ENCODE measurements at places on chromosomes 6 and 20.

- DNase-seq = no peak
These were observed 278.9 kb downstream of the SAMD5 start for GRCh38 chr6:147787417-147787816.

DNA sequence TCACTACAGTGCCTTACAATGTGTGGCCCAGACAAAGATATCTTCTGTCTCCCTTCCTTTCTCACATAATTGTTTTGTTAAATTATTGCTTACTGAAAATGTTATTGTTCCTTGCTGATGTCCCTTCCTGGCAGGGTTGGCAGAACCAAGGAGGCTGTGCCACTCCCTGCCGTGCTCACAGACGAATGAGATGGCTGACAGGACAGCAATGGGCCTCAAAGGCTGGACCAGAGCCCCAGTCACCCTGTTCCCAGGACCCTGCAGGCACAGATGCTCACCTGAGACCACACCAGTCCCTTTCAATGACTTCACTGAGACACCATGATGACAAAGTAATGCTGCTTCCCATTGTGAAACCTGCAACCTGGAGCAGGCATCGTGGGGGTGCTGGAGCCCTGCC lies 375.1 kb downstream of the HACE1 start:
- DNase-seq = no peak

- no peak for DNase-seq
These were observed 238.7 kb downstream of the PLCB1 start for GRCh38 chr20:8370774-8371173.

DNA sequence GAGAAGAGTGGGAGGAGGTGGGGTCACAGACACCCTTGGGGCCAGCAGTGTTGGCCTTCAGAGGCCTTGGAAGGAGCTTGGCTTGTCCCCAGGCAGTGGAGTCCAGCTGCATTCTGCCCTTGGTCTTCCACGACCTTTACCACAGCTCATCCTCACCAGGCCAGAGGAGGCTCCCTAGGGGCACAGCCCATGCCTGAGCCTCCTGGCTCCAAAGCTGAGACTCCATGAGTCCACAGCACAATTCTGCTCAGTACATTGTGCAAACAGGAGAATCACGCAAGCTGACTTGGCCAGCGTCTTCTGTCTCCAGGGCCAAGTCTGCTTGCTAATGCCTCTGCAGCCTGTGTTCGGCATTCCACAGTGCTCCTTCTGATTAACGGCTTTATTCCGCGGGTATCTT lies 337.2 kb downstream of the SMOC2 start:
- DNase-seq = no peak

DNA sequence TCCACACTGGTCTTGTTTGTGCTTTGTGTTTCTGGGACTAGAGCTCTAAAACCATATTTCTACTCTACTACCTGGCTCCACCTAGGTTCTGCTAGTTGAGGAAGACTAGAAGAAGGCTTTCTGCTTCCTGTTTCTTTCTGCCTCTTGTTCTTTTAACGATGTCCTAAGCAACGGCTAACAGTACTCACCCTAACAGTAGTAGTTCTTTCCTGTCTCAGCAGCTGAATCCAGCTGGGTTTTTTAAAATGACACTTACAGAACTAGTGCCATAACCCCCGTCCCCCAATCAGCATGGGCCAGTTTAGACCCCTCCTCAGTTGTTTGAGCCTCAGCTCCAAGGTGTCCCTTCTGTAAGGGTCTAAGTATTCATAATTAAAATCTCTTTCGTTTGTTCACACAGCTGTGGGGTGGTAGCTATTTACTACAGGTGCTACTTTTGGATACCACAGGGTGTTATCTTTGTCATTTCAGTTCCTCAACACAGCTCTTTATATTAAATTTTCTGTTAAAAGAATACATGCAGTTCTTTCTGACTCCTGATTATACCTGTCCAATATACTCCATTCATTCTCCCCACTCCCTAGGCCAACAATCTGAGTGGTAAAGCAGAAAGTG lies 790.2 kb downstream of the DHX35 start:
- no peak for DNase-seq

DNA sequence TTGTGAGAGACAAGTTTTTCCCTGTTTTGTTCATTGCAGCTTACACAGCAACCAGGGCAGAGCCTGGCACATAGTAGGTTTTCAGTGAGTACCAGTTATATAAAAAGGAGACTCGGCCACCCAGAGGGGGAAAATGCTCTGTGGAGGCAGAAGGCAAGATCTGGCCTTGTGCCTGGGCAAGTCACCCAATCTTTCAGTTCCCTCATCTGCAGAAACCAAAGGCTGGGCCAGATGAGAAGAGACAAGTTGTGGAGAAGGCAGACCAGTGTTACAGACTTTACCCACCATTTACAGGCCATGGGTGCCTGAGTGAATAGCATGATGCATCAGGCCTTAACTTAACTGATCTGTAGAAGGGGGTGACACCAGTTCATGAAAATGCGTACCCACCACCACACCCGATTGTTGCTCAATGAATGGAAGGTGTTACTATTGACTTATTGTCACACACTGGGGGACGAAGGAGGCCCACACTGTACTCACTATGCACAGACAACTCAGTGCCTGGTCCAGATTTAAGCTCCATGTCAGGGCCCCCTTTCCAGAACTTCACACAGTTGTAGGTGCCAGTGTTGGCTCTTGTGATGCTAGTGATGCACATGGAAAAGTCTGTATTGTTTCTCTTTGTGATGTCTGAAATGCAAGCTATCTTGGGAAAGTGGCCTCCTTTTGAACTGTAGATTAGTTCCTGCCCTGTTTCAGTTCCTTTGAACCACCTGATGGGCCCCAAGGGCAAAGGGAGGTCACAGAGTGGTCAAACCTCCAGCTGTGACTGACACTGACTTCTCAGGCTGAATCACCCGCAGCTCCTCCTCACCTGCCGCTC lies 64.3 kb upstream of the SIRPG start:
- DNase-seq = no peak

DNA sequence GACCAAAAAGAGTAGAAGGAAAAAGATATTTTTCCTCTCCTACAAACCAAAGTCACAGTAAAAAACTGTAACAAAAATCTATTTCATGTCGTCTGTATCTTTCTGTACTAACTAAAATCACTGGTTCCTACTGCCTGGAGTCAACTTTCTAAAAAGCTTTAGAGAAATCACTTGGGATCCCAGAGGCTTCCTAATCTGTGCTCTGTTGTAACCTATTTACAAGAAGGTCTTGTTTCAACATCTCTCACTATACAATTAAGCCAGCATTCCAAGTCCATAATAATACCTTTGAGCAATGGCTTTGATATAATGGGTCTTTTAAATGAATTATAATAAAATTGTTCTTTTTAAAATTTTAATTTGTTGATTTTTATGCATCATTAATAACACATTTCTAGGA lies 20.4 kb downstream of the RAB23 start:
- no peak for DNase-seq

- no peak for DNase-seq
These were observed 233.6 kb downstream of the TTLL2 start for GRCh38 chr6:167558246-167559177.

DNA sequence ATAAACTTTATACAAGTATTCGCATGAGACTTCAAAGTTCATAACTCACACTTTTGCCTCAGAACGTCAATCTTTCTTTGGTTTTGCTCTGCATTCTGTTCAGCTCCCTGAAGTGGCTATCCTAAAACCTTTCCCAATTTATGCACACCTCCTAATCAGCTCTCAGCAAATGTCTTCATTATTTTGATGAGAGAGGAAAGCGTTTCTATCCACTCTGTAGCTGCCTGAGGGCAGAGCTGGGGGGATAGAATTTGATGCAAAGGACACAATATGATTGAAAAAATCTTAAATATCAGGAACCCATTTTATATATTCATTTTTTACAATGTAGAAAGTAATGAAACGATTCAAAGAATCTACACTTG lies 66.8 kb downstream of the MOXD1 start:
- DNase-seq = no peak

GRCh38 chr6:70857387-70858077 lies 99.3 kb downstream of the B3GAT2 start:
- DNase-seq = no peak

DNA sequence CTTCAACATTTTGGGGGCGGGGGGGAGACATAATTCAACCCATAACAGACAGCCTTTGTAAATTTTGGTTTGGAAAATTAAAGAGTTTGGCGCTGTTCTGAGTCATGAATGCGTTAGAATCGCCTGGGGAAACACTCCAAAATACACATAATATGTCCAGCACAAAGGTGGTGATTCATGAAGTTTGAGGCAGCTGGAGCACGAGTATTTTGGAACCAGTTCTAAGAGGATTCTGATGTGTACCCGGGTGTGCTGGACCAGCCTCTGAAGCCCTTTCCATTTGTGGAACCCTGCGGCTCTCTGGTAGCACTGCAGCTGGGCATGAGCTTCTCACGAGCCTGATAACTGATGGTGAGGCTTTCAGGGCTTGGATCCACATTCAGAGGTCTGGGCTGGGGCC lies 4.7 kb downstream of the GMPR start:
- DNase-seq = no peak

- no peak for DNase-seq
These were observed 84.0 kb downstream of the ZNF133 start for GRCh38 chr20:18372296-18372695.

GRCh38 chr6:56906752-56907151 lies 48.2 kb upstream of the BEND6 start:
- no peak for DNase-seq
